ENCODE measurements at places on chromosomes 3 and 15.

DNA sequence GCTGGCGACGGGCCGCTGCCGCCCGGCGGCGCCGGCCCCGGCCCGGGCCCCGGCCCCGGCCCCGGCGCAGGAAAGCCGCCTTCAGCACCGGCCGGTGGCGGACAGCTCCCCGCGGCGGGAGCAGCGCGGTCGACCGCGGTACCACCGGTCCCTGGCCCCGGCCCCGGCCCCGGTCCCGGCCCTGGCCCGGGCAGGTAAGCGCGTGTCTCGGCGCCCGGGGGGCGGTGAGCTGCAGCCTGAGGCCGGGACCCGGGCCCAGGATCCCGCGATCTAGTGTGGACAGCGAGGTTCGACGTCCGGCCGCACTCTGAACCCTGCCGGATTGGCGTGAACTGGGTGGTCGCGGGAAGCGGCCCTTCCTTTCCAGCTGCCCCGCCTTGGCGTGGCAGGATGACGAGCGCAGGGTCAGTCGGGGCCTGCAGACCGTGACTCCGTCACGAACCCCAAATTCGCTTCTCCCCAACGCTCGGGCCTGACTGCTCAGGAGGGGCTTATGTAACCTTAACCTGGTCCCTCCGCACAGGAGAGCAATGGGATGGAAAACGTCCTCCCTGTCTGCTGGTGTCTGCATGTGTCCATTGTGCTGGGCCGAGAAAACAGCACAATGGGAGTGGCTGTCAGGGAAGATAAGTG, 472 bp downstream of the BSN start:
- no peak for DNase-seq

DNA sequence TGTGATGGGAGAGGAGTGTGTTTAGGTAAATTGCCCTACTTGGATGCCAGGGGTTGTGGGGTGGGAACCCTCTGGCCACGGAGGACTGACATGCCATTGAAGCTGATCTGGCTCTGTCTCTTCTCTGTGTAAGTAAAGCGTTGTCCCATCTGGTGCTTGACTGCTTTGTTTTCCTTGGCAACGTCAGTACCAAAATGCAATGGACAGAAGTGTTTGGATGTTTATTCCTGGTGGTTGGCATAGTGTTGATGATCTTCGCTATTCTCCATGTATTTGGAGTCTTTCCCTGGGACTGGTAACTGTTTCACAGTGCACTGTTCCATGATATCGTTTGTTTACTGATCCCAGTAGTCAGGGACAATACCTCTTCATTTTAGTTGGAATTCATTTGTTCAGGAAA, 130.5 kb upstream of the MCTP2 start:
- no peak for DNase-seq

- no peak for DNase-seq
These were observed 38.8 kb downstream of the BSN start for GRCh38 chr3:49593041-49593440.

DNA sequence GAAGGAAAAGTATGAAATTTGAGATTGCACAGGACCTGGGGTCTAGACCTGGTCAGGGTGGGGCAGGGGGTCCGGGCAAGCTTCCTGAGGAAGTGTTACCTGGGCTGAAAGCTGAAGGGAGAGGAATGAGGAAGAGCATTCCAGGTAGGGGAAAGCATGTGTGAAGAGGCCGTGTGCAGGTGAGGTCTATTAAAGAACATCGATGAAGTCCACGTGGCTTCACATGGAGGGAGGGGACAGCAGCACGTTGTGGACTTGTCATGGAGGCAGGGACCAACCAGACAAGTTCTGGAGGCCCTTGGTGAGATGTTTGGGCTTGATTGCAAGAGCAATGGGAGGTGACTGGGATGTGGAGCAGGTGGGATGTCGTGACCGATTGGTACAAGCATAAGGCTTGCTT, 47.1 kb downstream of the IDH2 start:
- DNase-seq: no peak

DNA sequence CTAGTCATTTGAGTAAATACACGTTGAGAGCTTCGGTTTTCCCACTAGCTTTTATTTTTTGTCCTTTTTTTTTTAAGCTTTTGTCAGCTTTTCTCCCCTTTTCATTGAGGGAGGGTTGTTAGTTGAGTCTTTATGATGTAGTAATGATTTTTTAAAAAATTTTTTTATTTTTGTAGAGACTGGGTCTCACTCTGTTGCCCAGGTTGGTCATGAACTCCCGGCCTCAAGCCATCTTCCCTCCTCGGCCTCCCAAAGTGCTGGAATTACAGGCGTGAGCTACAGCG, 688 bp downstream of the ZSCAN2 start:
- no peak for DNase-seq

DNA sequence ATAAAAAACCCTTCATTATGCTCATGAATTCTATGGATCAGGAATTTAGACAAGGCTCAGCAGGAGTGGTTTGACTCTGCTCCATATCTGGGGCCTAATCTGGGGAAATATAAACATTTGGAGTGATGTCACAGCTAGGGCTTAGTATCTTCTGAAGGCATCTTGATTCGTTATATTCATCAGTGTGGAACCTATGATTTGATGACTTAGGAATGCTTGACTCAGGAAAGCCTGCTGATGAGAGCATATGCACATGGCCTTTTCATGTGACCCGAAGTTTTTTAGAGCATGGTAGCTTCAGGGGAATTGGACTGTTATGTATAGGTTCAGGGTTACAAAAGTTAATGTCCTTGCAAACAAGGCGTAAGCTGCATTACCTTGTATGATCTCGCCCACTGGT, 184.9 kb upstream of the LRRC3B start:
- DNase-seq: no peak

DNA sequence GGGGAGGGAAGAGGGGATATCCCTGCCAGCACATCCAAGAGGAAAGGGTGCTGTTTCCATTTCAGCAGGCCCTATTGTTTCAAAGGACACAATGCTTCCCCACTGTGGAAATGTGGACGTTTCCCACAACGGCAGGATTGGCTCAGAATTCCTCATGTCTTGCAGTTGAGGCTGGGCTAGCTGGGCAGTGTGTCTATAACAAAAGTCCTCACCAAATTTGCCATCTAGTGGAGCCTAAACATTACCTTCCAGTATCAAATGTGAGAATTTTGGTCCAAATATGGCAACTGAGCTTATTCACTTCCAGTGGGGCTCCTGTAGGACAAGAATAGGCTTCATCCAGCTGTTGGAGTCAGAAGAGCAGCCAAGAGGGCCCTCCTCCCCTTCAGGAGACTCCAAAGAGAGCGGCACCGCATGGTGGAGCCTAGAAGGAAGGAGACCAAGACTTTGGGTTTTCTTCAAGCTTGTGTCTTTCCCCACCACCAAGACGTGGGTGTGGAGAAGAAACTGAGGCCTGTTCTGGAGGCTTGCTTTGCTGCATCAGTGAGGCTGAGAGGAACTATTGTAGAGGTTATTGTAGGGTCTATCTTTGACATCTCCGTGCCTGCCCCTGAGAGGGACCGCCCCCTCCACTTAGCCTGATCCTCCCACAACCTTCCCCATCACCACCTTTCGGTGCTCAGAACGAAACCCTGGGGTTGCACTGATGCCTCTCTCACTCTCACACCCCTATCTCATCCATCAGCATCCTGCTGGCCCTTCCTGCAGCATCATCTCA, 45.3 kb upstream of the SLCO2A1 start:
- no peak for DNase-seq

GRCh38 chr15:34182942-34183341, 27.0 kb downstream of the KATNBL1 start:
- no peak for DNase-seq

- no peak for DNase-seq
These were observed 82.1 kb downstream of the EEFSEC start for GRCh38 chr3:128235207-128235926.

- DNase-seq: no peak
These were observed 265.0 kb downstream of the THRB start for GRCh38 chr3:24229468-24230221.

GRCh38 chr15:45456212-45457106, 66.1 kb downstream of the SLC30A4 start:
- DNase-seq: peak; percentile 12

DNA sequence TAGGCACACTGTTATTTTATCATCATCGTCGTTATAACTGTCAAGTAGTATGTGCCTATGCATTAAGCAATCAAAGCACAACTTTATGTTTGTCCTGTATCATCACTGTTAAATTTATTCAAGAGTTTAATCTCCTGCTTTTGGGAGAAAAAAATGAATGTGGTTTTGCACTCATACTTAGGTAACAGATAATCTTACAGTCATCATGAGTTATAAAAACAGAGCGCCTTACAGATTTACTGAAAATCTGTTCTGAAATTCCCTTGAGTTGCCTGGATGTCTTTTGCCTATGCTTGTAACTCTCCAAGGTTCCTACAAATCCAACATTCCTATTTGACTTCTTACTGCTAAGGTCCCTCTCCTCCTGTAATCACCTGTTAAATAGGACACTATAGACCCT, 307.3 kb downstream of the ZIC4 start:
- no peak for DNase-seq

DNA sequence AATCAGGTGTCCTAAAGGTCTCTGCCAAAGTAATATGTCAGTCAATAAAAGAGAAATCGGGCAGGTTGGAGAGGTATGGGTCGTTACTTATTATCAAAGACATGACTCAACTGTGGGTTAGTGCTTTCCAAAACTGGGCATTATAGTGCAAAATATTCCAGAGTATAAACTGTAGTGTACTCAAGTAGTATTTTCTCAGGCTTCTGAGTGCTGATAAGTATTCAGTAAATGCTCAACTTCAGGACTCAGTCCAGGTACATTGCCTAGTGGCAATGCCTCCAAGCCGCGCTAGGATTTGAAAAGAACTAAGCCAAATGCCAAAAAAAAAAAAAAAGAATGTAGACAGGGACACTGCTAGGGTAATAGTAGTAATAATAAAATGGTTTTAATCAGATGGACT, 233.2 kb downstream of the CPNE4 start:
- DNase-seq: no peak

GRCh38 chr15:73608941-73609340, 24.2 kb downstream of the NPTN start:
- DNase-seq: no peak

- no peak for DNase-seq
These were observed 13.2 kb upstream of the BCL6 start for GRCh38 chr3:187758318-187758955.

GRCh38 chr3:121269389-121269788, 276.4 kb downstream of the POLQ start:
- DNase-seq: no peak

GRCh38 chr3:112767177-112767576, 79.5 kb downstream of the CD200R1L start:
- DNase-seq: no peak

- DNase-seq: no peak
These were observed 18.2 kb downstream of the ZNF592 start for GRCh38 chr15:84766461-84767035.

GRCh38 chr3:105614288-105615030, 247.8 kb downstream of the ALCAM start:
- no peak for DNase-seq

GRCh38 chr3:180036092-180036670, 556 bp downstream of the PEX5L start:
- DNase-seq: no peak

DNA sequence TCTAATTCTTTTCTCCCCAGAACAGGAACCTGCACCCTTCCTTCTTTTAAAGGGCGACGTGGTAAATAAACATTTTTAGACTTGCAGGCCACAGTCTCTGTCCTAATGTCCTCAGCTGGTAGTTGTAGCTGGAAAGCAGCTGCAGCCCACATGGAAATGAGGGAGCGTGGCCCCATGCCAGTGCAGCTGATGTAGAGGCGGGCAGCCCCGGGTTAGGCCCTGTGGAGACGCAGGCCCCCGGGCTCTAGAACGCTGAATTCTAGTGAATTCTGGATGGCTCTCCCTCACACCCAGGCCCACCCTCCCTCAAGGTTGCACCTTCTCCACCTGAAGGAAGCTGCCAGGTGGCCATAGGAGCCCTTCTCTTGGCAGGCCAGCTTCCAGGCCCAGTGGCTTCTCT, 52.3 kb downstream of the PGPEP1L start:
- peak; percentile 62 for DNase-seq

DNA sequence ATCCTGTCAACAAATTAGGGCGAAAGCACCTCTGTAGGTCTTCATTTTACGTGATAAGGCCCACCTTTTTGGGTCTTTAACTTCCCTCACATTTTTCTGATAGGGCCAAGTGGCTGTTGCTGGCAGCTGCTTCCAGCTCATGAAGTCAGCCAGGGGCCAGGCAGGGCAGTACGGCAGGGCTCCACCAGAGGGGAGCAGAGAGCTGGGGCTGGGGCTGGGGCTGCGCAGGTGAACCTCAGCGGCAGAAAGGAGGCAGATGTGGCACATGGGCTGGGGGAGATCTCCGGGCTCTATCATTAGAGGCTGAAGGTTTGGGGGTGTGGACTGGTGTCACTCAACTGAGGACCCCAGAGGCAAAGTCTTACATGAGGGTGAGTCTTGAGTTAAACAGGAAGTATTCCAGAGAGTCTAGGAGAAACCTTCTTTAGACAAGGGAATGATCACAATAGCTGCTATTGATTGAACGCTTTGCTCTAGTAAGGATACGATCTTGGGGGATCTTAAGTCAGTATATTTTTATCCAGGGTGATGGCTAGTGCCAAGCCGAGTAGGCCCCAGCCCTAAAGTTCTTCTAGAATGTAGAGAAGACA, 62.8 kb upstream of the MEX3B start:
- DNase-seq: no peak

- DNase-seq: peak; percentile 37
These were observed 57.2 kb upstream of the RGMA start for GRCh38 chr15:93146196-93146595.

GRCh38 chr3:113339616-113340244, 101.6 kb downstream of the CFAP44 start:
- DNase-seq: no peak

DNA sequence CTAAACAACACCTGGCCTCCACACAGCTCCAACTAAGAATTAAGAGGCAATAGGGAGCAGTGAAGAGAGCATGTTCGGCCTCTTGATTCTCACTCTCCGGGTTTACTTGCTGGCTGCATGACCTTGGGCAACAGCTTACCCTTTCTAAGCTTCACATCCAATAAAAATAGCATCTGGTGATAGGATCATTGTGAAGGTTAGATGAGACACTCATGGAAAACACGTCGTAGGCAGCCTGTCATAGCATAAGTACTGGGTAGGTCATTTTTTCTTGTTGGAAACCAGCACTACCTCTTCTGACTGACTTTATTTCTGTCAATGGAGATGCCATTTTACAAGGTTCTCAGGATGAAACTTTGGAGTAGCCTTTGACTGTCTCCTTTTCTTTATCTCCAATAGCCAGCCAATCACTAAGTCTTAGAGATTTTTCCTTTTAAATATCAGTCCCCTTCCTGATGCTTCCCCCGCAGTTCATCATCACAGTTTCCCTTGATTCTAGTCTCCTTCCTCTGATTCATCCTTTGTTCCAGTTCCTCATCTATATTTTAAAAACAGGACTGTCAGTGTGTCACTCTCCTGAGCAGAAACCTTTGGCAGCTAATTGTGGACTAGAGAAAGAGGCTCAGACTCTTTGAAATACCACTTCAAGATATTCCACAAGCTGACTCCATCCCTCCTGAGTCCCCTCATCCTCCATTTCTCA, 271.5 kb downstream of the SLC9A9 start:
- no peak for DNase-seq

GRCh38 chr15:95988574-95988887, 342.0 kb upstream of the NR2F2 start:
- DNase-seq: no peak

All from hypothalamus (tissue), 51 donors.